Cardiac muscle cell (in vitro differentiated cells and primary cell): ENCODE measurements at places on chromosomes 12 and 14.

DNA sequence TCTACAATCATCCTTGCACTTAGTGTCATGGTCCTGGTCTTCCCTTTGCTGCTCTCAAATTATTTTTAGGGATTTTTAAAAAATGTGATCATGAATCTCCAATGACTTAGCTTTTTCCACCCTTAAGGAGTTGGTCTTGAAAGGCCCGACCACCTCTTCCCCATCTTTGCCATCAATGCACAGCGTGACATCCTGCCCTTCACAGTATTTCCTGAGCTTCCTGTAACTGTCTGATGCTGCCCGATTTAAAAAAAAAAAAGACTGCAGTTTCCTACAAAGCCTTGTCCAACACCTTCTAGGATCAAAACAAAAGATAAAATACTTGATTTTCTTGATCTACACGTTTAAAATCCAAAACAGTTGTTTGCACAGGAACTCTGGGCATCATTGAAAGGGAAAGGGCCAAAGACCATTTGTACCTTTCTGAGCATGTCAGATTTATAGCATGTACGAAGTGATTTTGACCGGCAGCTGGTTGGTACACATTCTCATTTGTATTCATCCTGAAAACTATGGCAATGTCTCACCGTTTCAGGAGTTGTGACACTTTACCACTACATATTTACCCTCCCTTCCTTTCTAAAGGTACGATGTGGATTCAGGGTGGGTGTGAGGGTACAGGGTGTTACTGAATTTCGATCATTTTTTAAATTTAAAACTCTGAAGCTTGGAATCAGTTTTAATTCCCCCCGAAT lies 7.4 kb upstream of the ELK3 start:
- DNase-seq, result no peak

GRCh38 chr14:103908580-103908979 lies 19.7 kb upstream of the TDRD9 start:
- no peak for DNase-seq

GRCh38 chr14:104977008-104977680 lies 1.0 kb downstream of the AHNAK2 start:
- DNase-seq, result no peak

GRCh38 chr14:86521031-86521730 lies 991.2 kb downstream of the FLRT2 start:
- no peak for DNase-seq
